H9 (cell line): ENCODE measurements at places on chromosomes 1 and 21. TPM values are rescaled to one million over a fixed set of nuclear protein-coding genes. Genes with fewer than 3 reads are reported as not detected.

- no peaks in the 10 kb centered on the region; the same call in 1 of the 2 replicates for H3K4me1 ChIP-seq
- H3K27ac ChIP-seq = no peak overlapping the region
- DNase-seq = no peak
- no peaks in the 10 kb centered on the region for H3K27me3 ChIP-seq
- H3K36me3 ChIP-seq = no peaks in the 10 kb centered on the region
These were observed 824.7 kb downstream of the USP25 start for GRCh38 chr21:16554503-16554902.

DNA sequence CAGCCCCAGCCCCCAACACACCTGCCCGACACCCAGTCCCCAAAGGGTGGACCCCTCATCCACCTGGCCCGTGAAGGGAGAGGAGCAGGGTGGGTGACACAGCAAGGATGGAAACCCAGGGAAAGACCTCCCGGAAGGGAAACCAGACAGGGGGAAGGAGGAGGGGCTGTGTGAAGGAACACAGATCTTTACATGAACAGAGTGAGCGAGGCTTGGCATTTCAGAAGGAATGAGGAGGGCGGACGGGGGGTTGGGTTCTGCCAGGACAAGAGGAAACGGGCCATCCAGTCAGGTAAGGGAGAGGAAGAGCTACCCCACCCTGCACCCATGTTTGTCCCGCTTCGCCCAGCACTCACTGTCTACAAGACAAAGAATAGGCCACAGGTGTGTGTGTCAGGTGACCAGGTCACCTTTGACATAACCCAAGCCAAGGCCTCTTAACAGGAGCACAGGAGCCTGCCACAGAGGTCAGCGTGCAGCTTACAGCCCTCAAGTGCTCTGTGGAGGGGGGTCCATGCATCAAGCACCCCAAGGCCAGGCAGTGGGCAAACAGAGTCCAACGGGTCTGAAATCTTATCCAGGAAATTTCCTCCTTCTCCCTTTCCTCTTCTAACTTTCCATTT is 18.0 kb upstream of the PRDM15 start:
- H3K4me3 ChIP-seq = no peak overlapping the region
- DNase-seq = no peak
- no peaks in the 10 kb centered on the region; the same call in 2 of the 3 replicates for H3K36me3 ChIP-seq
- H3K4me1 ChIP-seq = peaks cover 6% of the 10 kb centered on the region

- no peaks in the 10 kb centered on the region for H3K27me3 ChIP-seq
- H3K27ac ChIP-seq = no peak overlapping the region
- H3K4me1 ChIP-seq = no peaks in the 10 kb centered on the region
- H3K36me3 ChIP-seq = peaks cover 55% of the 10 kb centered on the region
- no peak for DNase-seq
- no peak overlapping the region for H3K4me3 ChIP-seq
These were observed 8.2 kb downstream of the DNALI1 start for GRCh38 chr1:37564892-37565291.

DNA sequence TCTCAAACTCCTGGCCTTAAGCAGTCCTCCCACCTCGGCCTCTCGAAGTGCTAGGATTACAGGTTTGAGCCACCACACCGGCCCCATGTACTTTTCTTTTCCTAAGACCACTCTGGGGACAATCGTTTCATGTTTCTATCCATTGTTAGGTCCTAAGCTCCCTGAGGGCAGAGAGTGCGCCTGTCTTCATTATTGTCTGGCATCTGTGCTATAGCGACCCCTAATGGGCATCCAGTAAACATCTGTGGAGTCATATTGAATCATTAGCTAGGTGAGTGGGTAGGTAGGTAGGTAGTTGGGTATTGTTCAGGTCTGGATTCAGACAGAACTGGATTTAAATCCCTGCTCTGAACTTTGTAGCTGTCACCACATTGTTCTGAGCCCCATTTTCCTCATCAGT is 66.1 kb downstream of the TMEM53 start:
- no peaks in the 10 kb centered on the region for H3K36me3 ChIP-seq
- H3K4me1 ChIP-seq = peaks cover 2% of the 10 kb centered on the region; the same call in 1 of the 2 replicates
- no peak overlapping the region for H3K4me3 ChIP-seq
- H3K27me3 ChIP-seq = no peaks in the 10 kb centered on the region

DNA sequence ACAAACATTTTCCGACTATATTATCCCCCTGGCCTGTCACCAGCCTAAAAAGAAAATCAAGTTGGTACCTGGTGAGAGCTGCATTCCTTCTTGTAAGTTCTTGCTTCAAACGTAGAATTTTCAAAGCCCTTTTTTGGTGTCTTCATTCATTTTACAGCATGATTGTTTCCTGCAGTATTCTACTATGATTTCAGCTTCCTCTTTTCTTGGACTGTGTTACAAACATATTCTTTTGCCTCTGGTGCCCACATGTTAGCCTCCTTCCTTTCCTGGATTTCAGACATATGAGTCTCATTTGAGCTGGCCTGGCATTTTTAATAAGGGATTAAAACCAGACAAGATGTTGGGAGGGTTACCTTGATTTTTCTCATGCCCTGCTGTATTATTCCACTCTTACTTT is 142.5 kb downstream of the PIGK start:
- DNase-seq = no peak
- no peak overlapping the region for H3K27ac ChIP-seq
- H3K27me3 ChIP-seq = no peaks in the 10 kb centered on the region

- DNase-seq = no peak
- H3K27me3 ChIP-seq = no peaks in the 10 kb centered on the region
- H3K4me1 ChIP-seq = no peaks in the 10 kb centered on the region; the same call in 1 of the 2 replicates
- H3K4me3 ChIP-seq = no peak overlapping the region
These were observed 646.2 kb downstream of the KCNT2 start for GRCh38 chr1:195962051-195962450.

GRCh38 chr1:7784492-7785071 is 491 bp downstream of the PER3 start:
- H3K4me3 ChIP-seq = peak overlapping the region; percentile 29
- no peak overlapping the region for H3K27ac ChIP-seq
- no peaks in the 10 kb centered on the region for H3K4me1 ChIP-seq
- no peaks in the 10 kb centered on the region; the same call in 1 of the 2 replicates for H3K27me3 ChIP-seq
- peak; percentile 40 for DNase-seq

- peak; percentile 92 for DNase-seq
- peaks cover 4% of the 10 kb centered on the region; the same call in 2 of the 3 replicates for H3K36me3 ChIP-seq
- H3K4me1 ChIP-seq = 0 out of 2 replicates have a peak, but pooled peaks cover 3% of the 10 kb centered on the region
- H3K27ac ChIP-seq = peak within 1 kb of the TSS; percentile 32
- peak within 1 kb of the TSS; percentile 96 for H3K4me3 ChIP-seq
These were observed at the start of gene IPO9 for GRCh38 chr1:201828820-201829774. TSS of gene IPO9 (plus strand) at chr1:201829157. CDS start at chr1:201829210, 53 bp downstream.

DNA sequence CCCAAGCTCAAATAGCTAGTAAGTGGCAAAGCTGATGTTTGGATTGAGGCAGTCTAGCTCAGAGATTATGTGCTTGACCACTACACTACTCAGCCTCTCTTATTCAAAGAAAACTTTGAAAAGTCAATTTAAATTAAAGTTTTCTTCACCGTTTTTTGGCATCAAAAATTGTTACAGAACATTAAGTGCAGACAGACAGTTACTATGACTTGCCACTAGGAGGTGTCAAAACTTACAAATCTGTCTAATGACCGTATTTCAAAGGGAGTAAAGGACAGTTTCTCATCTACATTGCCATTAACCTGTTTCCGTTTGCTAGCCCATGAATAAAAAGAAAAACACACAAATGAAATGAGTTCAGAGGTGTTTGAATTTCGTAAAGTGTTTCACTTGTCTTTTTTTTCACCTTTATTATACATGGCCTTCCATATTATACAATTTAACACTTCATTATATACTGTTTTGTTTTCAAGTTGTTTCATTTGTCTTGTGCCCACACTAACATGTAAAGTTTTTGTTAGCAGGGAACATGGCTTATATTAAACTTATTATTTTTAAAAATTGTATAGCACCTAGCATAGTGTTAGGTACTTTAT is 57.4 kb upstream of the MTF2 start:
- no peaks in the 10 kb centered on the region for H3K36me3 ChIP-seq
- H3K4me3 ChIP-seq = no peak overlapping the region
- H3K27ac ChIP-seq = no peak overlapping the region
- H3K27me3 ChIP-seq = no peaks in the 10 kb centered on the region

The ST6GALNAC5 gene
- total RNA-seq = 3.3 and 3.8 TPM in 2 replicates

DNA sequence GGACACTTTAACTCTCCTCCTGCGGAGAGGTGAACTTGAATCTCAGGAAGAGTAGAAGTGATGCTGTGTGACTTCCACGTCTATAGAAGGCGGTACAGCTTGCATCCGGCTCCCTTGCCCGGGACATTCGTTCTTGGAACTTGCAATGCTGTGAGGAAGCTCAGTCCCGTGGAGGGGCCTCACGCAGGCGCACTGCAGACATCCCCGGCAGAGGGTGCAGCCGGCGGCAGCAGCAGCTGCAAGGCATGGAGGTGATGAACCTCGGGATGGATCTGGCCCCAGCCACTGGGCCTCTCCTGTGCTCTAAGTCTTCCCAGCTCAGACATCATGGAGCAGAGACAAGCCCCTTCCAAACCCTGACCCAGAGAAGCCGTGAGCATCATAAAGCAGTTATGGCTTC is 61.8 kb upstream of the SOD1 start:
- no peaks in the 10 kb centered on the region for H3K36me3 ChIP-seq
- peak; percentile 38 for DNase-seq
- H3K4me3 ChIP-seq = no peak overlapping the region
- H3K27me3 ChIP-seq = no peaks in the 10 kb centered on the region
- H3K4me1 ChIP-seq = no peaks in the 10 kb centered on the region

DNA sequence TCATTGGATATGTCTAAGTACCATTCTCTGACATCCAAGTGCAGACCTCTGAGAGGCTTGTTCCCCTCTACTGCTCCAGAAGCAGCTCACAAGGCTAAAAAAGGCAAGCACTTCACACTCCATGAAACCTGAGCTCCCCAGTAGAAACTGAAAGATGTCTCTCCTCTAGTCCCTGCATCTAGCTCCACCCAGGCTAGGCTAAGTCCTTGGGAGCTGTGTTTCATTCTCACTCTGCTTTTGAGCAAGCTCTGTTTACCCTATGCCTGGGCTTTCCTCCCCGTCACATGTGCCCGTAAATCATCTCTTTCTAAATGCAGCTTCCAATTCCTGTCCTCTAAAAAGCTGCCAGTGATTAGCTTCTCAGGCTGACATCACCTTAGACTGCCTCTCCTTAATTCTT is 39.0 kb downstream of the LRRC71 start:
- H3K36me3 ChIP-seq = peaks cover 88% of the 10 kb centered on the region
- H3K27ac ChIP-seq = no peak overlapping the region
- H3K4me3 ChIP-seq = no peak overlapping the region
- no peak for DNase-seq
- no peaks in the 10 kb centered on the region for H3K27me3 ChIP-seq

- H3K27ac ChIP-seq = no peak overlapping the region
- peaks cover 4% of the 10 kb centered on the region; the same call in 1 of the 2 replicates for H3K4me1 ChIP-seq
- no peaks in the 10 kb centered on the region for H3K27me3 ChIP-seq
- H3K4me3 ChIP-seq = no peak overlapping the region
These were observed 56.3 kb downstream of the ZP4 start for GRCh38 chr1:237834461-237834860.

The TFF3 gene
- total RNA-seq = 1.5 TPM in 2 replicates

DNA sequence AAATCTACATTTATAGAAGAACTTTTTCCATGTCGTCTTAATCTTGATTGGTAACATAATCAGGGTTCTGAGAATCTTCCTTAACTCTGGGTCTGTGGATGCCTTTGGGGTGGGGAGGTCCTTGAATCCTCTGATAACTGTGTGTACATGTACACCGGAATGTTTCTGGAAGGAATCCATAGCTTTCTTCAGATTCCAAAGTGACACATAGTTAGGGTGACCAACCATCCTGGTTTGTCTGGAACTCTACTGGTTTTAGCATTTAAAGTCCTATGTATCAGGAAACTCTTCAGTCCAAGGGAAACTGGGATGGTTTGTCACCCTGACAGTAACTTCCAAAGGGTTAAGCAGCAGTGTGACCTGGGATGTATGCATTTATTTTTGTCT is 16.8 kb downstream of the STRIP1 start:
- no peak for DNase-seq
- no peak overlapping the region for H3K4me3 ChIP-seq
- no peak overlapping the region for H3K27ac ChIP-seq
- no peaks in the 10 kb centered on the region for H3K4me1 ChIP-seq
- H3K36me3 ChIP-seq = peaks cover 91% of the 10 kb centered on the region

DNA sequence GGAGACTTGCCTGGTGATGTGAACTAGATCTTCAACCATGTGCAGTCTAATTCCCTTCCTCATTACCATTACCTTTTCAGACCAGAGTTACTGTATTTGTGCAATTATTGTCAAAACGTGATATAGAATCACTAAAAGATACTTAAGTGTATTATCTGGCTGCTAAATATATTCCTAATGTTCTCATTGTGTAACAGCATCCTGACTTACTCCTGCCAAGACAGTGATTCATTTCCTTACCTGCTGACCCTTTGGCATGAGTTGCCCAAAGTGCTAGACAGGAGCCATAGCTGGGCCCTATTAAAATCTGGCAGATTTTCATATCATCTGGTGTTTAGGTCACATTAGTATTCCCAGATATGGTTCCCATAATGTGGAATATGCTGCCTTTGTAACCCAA is 598.3 kb upstream of the CAMK1G start:
- no peak overlapping the region for H3K4me3 ChIP-seq
- DNase-seq = no peak
- no peak overlapping the region for H3K27ac ChIP-seq

GRCh38 chr1:5571438-5571837 is 420.8 kb downstream of the NPHP4 start:
- H3K4me1 ChIP-seq = no peaks in the 10 kb centered on the region
- no peaks in the 10 kb centered on the region for H3K27me3 ChIP-seq
- DNase-seq = no peak
- no peaks in the 10 kb centered on the region for H3K36me3 ChIP-seq
- no peak overlapping the region for H3K4me3 ChIP-seq

The PADI1 gene
- 0.20 and 0.24 TPM in 2 replicates for total RNA-seq

The APOBEC4 gene
- not detected in 2 replicates for total RNA-seq

DNA sequence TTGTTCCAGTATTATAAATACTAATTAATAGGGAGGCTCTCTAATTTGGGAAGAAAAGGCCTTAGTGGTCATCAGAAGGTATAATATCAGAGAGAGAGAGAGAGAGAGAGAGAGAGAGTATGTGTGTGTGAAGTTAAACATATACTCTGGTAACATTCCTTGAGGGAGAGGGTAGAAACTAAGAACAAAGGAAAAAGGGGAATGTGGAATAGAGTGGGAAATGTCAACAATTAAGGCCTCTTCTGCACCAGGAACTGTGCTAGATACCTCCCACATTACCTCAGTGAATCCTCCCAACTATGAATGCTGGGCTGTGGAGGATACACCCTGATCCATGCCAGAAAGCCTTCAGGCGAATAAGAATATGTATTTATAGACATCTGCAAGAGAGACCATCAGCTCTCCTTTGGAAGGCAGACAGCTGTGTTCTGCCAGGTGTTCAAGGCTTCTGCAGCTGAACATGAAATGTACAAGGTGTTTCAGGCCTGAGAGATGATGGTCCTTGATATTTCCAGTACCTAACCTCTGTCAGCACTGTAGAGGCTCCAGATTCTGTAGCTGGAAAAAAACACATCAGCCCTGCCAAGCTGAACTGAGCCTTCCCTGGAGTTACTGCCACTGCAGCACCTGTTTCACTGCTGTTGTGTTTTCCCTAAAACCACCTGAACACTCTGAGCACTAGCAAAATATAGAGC is 29.1 kb downstream of the TBX15 start:
- peaks cover 8% of the 10 kb centered on the region; the same call in 1 of the 2 replicates for H3K4me1 ChIP-seq
- H3K27ac ChIP-seq = no peak overlapping the region
- H3K27me3 ChIP-seq = no peaks in the 10 kb centered on the region
- no peak for DNase-seq
